ENCODE measurements at places on chromosomes 7 and 10.

- no peak for DNase-seq
These were observed 43.5 kb downstream of the ADK start for GRCh38 chr10:74194545-74194944.

DNA sequence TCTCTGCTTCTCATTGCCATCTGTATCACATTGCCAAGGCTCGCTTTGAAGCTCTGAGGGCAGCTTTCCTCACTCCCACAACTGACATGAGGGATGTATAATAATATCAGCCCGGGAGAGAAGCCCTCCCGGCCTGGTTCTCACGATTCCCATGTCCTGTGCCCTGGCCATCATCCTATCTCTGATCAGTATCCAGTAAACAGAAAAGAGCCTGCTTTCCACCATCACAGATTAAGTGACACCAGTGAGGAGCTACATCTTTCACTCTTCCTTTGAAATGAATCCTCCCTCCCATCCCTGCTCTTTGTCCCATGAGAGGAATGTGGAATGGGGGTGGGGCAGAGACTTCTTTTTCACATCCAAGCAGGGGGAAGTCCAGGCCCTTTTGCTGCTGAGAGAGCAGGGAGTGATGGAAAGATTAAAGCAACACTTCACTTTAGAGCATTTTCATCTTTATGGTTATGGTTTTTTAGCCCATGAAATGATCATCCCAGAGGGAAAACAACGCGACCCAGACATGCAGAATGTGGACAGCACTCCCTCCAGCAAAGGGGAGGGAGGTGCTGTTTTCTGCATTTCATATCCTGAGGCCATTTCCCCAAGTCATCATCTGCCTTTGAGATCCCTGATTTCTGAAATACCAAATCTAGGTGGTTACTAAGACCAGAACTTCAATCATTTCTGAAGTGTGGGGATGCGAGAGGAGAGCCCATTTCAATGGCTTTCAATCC, 84.6 kb upstream of the LYZL1 start:
- DNase-seq = no peak

DNA sequence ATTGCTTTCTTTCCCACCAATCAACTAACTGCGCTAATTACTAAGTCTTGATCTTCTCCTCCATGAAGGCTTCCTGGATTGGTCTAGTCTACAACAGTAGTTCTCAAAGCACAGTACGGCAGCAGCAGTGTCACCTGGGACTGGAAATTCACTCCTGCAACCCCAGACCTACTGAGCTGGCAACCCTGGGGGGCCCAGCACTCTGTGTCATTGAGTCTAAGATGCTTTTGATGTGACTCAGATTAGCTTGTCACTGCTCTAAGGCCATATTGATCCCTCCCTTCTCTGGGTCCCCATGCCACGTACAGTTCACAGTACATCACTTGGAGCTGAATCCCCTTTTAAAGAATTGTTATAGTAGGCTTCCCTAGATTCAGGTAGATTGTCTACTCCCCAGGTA, 65.7 kb upstream of the KMT2C start:
- DNase-seq = no peak

DNA sequence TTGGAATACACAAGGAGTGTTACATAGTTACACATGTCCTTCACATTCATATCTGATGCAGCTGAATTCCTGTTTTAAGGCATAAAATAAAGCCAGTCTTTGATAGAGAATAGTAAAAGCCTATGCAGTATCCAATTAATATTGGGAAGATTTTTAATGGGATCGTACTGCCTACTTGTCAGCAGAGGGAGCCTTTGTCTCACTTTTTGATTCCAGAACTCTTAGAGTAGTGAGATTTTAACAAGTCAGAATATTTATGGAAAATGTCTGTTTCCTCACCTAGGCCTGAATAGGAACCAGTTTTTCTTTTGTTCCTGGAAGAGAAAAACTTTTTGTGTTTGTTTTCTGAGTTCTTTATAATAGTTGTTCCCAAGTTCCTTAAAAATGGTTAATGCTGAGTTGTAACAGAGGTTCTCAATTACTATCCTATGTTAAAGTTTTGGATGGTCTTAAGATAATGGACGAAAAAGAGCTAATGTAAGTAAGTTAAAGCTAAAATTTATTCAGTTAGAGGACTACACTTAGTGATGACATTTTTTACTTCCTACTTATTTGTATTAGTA, 114.0 kb downstream of the BBS9 start:
- no peak for DNase-seq

DNA sequence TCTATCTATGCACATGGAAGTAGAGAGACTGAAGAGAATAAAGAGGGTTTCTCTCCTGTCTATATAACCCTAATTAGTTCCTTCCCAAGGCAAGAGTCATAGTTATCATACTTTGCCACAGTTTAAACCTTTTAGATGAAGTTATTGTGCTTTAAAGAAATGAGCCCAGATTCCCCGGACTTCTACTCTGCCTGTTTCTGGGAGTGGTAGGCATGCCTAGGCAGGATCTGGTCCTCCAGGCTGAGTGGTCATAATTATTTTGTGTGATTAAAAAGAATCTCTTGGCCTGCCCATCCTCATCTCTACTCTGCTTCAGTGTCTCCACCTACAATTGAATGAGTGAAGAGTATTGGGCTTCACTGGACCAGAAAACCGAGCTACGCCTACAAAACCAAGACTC, 179.2 kb downstream of the IMMP2L start:
- no peak for DNase-seq

- DNase-seq = no peak
These were observed 248.0 kb downstream of the TNS3 start for GRCh38 chr7:47333959-47334358.

GRCh38 chr10:31912289-31912688, 16.3 kb downstream of the ARHGAP12 start:
- no peak for DNase-seq
